ENCODE measurements at places on chromosomes 16 and 17.

DNA sequence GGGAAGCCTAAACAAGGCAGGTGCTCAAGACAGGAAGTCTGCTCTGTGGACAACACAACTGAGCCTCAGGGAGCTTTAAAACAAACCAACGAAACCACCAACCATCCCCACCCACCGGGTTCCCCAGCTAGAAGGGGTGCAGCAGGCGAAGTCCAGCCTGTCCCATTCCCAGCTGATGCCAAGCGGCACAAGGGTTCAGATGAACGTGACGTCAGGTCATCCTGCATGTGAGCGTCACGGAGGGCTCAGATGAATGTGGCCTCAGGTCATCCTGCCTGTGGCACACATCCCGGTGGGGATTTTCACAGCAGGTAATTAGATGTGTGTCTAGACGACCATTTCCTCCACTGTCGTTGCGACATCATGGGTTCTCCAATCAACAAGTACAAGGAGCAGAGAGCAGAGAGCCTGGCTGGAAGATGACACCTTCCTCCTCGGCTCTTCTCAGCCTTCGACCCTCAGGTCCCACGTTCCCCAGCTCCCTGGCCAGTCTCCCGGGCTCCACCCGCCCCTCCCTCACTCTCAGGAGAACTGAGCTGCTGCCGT lies 246.5 kb downstream of the FOXL1 start:
- no peak for DNase-seq

DNA sequence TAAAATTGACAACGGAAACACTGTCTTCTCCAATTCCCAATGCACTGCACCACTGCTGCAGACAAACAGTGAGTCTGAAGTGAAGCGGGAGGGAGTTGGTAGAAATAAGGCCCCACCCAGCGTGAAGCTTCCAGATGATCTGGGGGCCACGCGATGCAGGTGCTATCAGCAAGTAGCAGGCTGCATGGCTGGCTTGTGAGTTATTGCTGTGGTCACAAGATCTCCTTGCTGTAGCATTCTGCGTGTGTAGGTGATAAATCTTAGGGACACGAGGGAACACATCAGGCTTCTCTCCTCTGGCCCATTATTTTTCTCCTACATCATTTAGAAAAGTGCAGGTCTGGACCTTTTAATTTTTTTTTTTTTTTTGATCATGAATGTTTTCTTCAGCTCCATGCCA lies 407.6 kb downstream of the TMEM114 start:
- no peak for DNase-seq

- no peak for DNase-seq
These were observed 693.5 kb upstream of the EEF2KMT start for GRCh38 chr16:5791011-5791657.

DNA sequence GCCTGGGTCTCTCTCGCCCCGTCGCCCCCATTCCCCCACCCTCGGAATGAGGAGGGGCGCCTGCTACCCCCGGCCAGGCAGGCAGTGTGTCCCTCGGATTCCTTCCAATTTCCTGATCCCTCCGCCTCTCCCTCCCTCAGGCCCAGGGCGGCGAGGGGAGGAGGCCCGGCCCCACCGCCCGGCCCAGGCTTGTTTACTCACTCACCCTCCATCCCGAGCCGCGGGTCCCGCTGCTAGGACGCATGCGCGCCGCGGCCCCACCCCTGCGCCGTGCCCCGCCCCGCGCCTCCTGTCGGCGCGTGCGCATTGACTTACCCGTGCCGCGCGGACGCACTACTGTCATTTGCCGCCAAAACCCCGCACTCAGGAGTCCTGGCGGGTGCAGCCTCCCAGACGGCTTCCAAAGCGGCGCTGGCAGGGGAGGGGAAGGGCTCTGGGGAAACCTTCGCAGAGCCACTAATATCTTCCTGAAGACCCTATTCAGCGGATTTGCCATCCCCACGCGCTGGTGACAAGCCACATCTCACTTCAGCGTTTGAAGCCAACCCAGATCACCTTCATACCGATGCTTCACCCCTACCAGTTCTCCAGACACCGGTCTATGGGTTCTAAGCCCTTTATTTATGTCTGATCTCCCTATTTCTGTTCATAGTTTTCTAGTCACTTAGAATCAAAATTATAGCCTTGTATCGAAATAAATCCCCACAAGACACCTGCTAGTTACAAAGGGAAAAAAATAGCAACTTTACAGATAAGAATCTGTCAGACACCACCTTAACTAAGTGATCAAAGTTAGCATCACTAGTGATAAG lies at the start of gene EZH1:
EZH1 (minus strand) TSS at position 235 of the 812 bp plus-strand sequence. CDS start 16,099 bp downstream, outside the sequence.
- peak; percentile 97 for DNase-seq

GRCh38 chr17:28904800-28905199 lies 1.9 kb upstream of the DHRS13 start:
- DNase-seq: no peak

- DNase-seq: no peak
These were observed 9.3 kb downstream of the FBXO31 start for GRCh38 chr16:87374313-87374712.

DNA sequence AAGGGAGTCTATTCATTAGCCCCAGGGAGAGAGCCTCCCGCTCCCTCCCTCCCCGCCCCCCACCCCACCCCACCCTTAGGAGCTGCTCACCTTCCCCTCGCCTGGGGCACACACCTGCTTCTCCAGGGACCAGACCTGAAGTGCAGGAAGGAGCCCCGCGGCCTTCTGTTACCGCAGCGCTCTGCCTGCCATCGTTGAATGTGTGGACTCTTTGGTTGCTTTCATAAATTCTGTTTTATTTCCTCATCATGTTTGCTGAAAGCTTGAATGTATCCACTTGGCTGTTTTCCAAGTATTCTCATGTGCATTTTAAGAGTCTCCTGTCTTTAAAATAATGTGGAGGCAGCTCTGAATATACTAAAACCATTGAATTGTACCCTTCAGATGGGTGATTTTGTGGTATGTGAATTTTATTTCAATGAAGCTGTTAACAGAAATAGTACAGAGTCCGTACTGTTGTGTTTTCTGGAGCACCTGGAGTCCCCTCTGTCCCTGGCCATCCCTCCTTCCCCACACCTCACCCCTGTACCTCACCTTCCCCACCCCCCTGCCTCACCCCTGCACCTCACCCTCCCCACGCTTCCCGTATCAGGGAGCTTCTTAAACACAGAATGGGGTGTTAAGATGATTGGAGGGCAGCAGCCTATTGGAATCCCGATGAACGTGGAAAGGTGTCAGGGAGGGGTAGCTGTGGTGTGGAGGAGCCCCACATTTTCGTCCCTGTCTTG lies 25.5 kb downstream of the RAB11FIP3 start:
- no peak for DNase-seq

GRCh38 chr16:26019381-26020242 lies 327.9 kb downstream of the HS3ST4 start:
- DNase-seq: no peak

DNA sequence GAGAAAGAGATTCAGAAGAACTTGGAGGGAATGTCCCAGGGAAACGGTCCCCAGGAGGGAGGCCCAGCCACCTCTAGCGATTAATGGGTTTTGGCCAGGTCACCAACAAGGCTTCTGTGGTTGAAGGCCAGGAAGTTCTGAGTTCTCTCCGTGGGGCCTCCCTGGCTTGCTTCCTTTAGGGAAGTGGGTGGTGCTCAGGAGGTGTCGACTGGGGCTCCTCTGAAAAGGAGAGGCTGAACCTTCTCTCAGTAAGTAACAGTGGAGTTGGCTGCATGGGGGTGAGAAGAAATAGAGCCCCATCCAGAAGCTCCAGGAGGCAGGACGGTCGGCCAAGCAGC lies 77.1 kb upstream of the GSE1 start:
- DNase-seq: no peak

DNA sequence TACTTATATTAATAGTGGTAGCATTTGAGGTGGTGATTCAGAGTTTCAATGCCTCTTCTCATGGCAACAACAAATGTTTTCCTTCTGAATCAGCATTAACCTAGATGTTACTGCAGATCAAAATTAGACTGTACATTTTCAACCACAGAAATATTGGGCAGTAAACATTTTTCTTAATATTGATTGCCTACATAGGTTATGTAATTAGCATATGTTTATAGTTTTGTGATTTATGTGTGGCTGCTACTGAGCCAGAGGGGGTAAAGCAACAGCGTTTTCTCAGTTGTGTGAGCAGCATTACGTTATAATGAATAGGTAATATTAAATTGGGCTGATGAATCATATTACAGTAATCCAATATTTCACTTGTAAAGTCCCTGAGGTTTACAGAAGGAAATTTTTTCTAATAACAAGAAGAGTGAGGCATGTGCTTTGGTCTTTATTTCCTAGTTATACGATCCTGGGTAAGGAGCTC lies 18.8 kb upstream of the BMERB1 start:
- DNase-seq: no peak

DNA sequence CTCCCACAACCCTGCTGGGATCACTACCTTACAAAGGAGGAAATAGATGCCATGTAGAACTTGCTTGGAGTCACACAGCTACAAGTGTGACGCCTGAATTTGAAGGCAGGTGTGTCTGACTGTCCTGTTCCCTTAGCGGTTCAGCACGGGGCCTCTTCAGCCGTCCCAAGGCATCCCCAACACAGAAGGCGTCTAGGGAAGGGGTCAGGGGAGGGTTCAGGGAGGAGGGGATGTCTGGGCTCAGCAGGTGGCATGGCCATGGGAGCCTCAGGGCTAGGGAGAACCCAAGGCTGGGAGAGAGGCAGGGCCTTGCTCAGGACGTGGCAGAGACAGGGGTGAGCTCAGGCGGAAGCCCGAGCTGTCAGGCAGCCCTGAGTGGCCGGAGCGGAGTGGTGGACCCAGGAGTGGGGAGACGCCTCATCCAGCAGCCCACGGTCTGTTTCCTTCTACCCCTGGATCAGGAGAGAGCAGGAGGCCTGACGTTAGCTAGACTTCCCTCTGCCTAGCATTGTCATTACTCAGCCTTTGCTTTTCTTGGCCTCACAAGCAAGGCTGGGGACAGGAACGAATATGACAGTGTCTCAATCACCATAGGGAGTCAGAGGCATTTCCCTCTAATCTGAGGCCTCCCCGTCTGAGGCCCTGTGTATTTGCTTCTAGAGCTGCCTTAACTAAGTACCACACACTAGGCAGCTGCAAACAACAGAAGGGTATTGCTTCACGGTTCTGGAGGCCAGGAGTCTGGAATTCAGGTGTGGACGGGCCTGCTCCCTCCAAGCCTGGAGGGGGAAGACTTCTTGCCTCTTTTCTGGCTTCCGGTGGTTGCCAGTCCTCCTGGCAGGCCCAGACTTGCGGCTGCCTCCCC lies 31.3 kb upstream of the ANKRD40CL start:
- DNase-seq: no peak

DNA sequence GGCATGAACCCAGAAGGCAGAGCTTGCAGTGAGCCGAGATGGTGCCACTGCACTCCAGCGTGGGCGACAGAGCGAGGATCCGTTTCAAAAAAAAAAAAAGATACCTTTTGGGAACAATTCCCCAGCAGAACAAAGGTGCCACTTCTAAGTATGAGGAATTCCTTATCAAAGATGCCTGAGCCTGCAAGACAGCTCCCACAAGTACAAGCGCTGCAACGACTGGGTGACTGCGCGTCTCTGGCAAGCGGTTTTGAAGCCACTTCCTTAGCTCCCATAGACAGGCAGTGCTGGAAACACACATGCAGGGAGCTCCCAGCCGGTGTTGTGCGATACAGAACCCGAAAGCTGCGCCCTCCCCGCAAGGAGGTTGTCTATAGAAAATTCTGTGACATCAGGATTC lies 60.5 kb downstream of the ADCY9 start:
- no peak for DNase-seq

GRCh38 chr16:28915181-28915580 lies 9.9 kb downstream of the RABEP2 start:
- no peak for DNase-seq

DNA sequence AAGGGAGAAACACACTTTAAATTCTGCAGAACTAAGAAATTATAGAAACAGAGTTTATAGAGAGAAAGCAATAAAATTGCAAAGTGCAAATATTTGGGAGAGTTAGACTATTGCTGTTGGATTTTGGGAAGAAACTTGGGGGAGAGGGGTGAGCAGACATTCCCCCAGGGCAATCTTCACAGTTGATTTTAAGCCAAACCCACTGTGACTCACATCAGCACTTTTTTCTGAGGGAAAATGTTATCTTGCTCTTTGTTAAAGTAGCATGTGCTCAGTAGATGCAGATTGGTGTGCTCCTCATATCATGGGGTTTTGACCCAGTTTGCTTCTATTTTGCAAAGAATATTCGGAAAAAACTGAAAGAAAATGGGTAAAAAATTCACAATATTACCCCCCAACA lies 367.6 kb downstream of the CDH11 start:
- DNase-seq: no peak

GRCh38 chr17:29546085-29546484 lies 20.8 kb downstream of the ABHD15 start:
- DNase-seq: no peak

DNA sequence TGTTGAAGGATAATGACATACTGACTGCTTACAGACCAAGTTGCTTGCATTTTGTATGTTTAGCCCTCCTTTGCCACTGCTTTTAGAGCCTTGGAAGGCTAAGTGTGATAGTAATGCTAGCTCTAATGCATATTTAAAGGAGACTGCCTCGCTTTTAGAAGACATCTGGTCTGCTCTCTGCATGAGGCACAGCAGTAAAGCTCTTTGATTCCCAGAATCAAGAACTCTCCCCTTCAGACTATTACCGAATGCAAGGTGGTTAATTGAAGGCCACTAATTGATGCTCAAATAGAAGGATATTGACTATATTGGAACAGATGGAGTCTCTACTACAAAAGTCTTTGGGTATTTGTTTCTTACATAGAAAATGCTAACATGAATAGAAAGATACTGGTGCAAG lies 19.1 kb downstream of the CAPNS2 start:
- DNase-seq: no peak

GRCh38 chr16:16178455-16179162 lies 44.7 kb downstream of the ABCC6 start:
- DNase-seq: no peak

- DNase-seq: no peak
These were observed at the start of gene EXOC3L1 for GRCh38 chr16:67190041-67190440. Gene EXOC3L1 (minus strand): TSS chr16:67190136. CDS start chr16:67189676, 460 bp downstream.

GRCh38 chr16:11597235-11598095 lies 10.7 kb upstream of the LITAF start:
- DNase-seq: no peak

- no peak for DNase-seq
These were observed 280.8 kb upstream of the IRX5 start for GRCh38 chr16:54649876-54650275.

- DNase-seq: no peak
These were observed 848 bp upstream of the KRT19 start for GRCh38 chr17:41528959-41529353.

DNA sequence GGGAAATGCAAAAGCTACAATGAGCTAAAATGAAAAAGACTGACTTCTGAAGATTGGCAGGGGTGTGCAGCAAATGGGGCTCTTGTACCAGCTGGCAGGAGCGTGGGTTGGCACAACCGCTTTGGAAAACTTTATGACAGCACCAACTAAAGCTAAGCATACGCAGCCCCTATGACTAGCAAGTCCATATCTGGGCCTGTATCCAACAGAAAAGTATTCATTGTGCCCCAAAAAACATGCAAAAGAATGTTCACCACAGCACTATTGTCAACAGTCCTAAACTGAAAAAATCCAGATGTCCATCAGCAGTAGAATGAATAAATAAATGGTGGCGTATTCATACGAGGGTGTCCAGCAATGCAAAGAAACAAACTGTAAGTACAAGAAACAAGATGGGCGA lies 22.6 kb upstream of the ITGA3 start:
- no peak for DNase-seq

GRCh38 chr16:51236583-51236982 lies 85.5 kb upstream of the SALL1 start:
- no peak for DNase-seq

- peak; percentile 82 for DNase-seq
These were observed 390 bp downstream of the SEZ6L2 start for GRCh38 chr16:29898804-29899515.

- DNase-seq: peak; percentile 95
These were observed 12.8 kb downstream of the EVPL start for GRCh38 chr17:76014100-76014924.

GRCh38 chr16:89410794-89411309 lies 79.5 kb downstream of the ANKRD11 start:
- DNase-seq: no peak
